NCI-H1436 treated with DMSO at 0.1 percent for 48 hours (cell line): ENCODE measurements at places on chromosomes 5 and 9.

DNA sequence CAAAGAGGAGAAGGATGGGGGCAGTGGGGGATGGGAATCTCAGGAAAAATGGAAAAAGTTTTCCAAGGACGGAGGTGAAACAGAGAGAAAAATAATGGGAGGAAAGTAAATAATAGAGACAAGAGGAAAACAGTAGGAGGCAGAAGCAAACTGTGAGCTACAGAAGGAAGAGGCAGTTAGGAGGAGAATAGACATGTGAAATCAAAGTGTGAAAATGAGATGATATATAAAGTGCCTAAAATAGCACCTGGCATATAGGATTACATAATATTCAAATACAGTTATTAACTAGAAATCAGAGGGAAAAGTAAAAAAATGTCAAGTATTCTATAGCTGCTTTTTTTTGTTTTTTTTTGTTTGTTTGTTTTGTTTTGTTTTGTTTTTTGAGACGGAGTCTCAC lies 44.0 kb upstream of the PLIN2 start:
- no peak for DNase-seq

- no peak for DNase-seq
These were observed 5.3 kb downstream of the SLC1A3 start for GRCh38 chr5:36611520-36612274.

DNA sequence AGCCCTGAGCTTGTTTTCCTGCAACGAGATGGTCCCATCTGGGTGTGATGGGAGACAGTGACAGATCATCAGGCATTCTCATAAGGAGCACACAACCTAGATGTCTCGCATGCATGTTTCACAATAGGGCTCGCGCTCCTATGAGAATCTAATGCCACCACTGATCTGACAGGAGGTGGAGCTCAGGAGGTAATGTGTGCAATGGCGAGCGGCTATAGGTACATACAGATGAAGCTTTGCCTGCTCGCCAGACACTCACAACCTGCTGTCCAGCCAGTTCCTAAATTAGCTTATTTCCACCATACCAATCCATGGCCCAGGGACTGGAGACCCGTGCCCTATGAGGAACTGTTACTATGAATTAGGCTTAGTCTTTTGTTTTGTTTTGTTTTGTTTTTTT lies 55.3 kb upstream of the SLC30A5 start:
- no peak for DNase-seq

DNA sequence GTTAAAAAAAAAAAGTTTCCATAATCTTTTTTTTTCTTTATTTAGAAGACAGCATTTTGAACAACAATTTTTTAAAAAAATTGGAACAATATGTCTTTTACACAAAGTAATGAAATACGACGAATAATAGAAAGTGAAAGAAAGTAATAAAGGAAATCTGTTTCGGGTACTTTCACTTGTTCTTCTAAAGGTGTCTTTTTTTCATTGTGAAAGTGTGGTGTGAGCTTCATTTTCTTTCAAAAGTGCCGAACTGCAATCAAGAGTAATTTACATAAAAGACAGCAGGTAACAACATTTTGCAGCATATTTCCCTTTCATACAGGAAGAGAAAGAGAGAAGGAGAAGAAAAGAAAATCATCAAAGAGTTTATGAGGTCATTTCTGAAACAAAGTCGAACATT lies 159.7 kb upstream of the CDH12 start:
- DNase-seq: no peak

GRCh38 chr9:130368631-130369103 lies 76.1 kb upstream of the ASS1 start:
- DNase-seq: no peak

GRCh38 chr5:139849942-139850341 lies 54.3 kb downstream of the PSD2 start:
- no peak for DNase-seq
